ENCODE measurements at places on chromosomes 5 and 9. TPM values are rescaled to one million over a fixed set of nuclear protein-coding genes. Genes with fewer than 3 reads are reported as not detected.

The SH2D3C gene
- 2.8 TPM for polyA plus RNA-seq

The SLC6A18 gene
- polyA plus RNA-seq = not detected

The CARD6 gene
- 6.4 TPM for polyA plus RNA-seq

The PHYKPL gene
- polyA plus RNA-seq = 21.1 TPM

The SLC6A19 gene
- polyA plus RNA-seq = not detected

The FBXO10 gene
- polyA plus RNA-seq = 2.1 TPM

The RORB gene
- 0.04 TPM for polyA plus RNA-seq

The DCP2 gene
- polyA plus RNA-seq = 4.8 TPM

The GABRA1 gene
- polyA plus RNA-seq = not detected

The VLDLR gene
- 11.0 TPM for polyA plus RNA-seq

The KIF20A gene
- 9.9 TPM for polyA plus RNA-seq

The NR5A1 gene
- 0.02 TPM for polyA plus RNA-seq

The YTHDC2 gene
- 8.9 TPM for polyA plus RNA-seq

The FST gene
- 3.0 TPM for polyA plus RNA-seq

The PRR16 gene
- polyA plus RNA-seq = 0.35 TPM

The GABRA6 gene
- polyA plus RNA-seq = not detected

The ZMYND19 gene
- 33.2 TPM for polyA plus RNA-seq

The C5orf58 gene
- not detected for polyA plus RNA-seq

The FGFR4 gene
- 1.3 TPM for polyA plus RNA-seq

The CER1 gene
- polyA plus RNA-seq = not detected

The NOXA1 gene
- 14.3 TPM for polyA plus RNA-seq

The ASPN gene
- polyA plus RNA-seq = 2.5 TPM

The FOXD1 gene
- 1.3 TPM for polyA plus RNA-seq

The CDKN2B gene
- 63.7 TPM for polyA plus RNA-seq

The SV2C gene
- polyA plus RNA-seq = 0.22 TPM

The OR13C2 gene
- polyA plus RNA-seq = not detected

The ZFP2 gene
- 0.52 TPM for polyA plus RNA-seq

The MRPS30 gene
- polyA plus RNA-seq = 20.1 TPM

The CCL27 gene
- polyA plus RNA-seq = 0.58 TPM

The CKS2 gene
- polyA plus RNA-seq = 74.8 TPM

The RAB3C gene
- polyA plus RNA-seq = 0.02 TPM

The WNK2 gene
- 2.1 TPM for polyA plus RNA-seq

The IFNA2 gene
- polyA plus RNA-seq = not detected

The SPINK7 gene
- 2,280 TPM for polyA plus RNA-seq

The RFX3 gene
- 1.2 TPM for polyA plus RNA-seq

The NIM1K gene
- polyA plus RNA-seq = 0.12 TPM

The ORM2 gene
- polyA plus RNA-seq = 0.12 TPM

The SLC6A7 gene
- not detected for polyA plus RNA-seq

The GALNT12 gene
- 19.6 TPM for polyA plus RNA-seq

The IFNA16 gene
- polyA plus RNA-seq = not detected

The TRIM7 gene
- 26.9 TPM for polyA plus RNA-seq

The RBM18 gene
- polyA plus RNA-seq = 3.1 TPM

The IFNB1 gene
- not detected for polyA plus RNA-seq

The QRFP gene
- 0.16 TPM for polyA plus RNA-seq

The GPX8 gene
- polyA plus RNA-seq = 3.0 TPM

The ARID3C gene
- not detected for polyA plus RNA-seq

The PCDHB11 gene
- 0.16 TPM for polyA plus RNA-seq

The AJM1 gene
- 3.7 TPM for polyA plus RNA-seq

The CDH6 gene
- polyA plus RNA-seq = 0.31 TPM

The MAMDC2 gene
- polyA plus RNA-seq = 7.0 TPM

The SOHLH1 gene
- polyA plus RNA-seq = not detected

The KIF4B gene
- polyA plus RNA-seq = not detected

The PCDHB3 gene
- polyA plus RNA-seq = 0.10 TPM

The ANXA1 gene
- 8,051 TPM for polyA plus RNA-seq
